ENCODE measurements at places on chromosomes 6 and 20.

DNA sequence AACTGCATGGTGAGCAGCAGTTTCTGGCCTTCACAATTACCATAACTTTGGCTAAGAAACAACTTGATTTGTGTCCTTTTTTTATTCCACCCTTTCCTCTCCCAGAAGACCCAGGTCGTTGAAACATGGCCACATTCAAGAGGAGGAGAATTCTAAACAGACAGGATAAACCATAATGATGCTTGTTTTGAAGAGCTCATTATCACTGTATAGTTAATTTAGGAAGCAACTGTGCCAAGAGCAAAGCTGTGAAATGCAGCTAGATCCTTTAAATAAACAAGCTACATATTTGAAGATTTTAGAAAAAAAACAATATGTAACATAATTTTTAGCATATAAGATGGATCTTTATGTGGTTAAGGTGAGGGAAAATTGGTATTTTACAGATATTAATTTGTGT lies 104.5 kb downstream of the KLHL32 start:
- DNase-seq: no peak

GRCh38 chr6:135004399-135004798 lies 50.2 kb downstream of the HBS1L start:
- DNase-seq: no peak

DNA sequence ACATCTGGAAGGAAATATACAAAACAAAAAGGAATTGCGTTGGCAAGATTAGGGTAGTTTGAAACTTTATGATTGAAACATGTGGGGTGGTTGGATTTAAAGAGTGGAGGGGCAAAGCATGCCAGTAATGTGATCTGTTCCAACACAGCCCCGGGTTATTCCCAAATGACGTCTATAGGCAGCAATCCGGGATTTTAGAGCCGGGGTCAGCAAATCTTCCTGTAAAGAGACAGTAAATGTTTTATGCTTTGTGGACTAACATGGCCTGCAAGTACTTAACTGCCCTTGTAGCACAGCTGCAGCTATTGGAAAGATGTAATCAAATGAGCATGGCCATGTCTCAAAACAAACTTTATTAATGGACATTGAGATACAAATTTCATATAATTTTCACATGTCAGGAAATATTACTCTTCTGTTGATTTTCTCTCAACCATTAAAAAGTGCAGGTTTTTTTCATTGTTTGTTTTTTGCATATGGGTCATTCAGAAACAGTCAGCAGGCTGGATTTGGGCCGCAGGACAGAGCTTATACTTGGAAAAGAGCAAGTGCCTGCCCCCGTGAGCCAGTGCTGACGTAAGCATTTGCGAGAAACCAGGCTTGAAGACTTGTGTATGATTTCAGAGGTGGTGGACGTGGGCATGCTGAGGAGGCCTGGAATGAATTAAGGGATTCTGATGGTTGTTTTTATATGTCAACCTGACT lies 136.5 kb downstream of the DOK5 start:
- DNase-seq: no peak

DNA sequence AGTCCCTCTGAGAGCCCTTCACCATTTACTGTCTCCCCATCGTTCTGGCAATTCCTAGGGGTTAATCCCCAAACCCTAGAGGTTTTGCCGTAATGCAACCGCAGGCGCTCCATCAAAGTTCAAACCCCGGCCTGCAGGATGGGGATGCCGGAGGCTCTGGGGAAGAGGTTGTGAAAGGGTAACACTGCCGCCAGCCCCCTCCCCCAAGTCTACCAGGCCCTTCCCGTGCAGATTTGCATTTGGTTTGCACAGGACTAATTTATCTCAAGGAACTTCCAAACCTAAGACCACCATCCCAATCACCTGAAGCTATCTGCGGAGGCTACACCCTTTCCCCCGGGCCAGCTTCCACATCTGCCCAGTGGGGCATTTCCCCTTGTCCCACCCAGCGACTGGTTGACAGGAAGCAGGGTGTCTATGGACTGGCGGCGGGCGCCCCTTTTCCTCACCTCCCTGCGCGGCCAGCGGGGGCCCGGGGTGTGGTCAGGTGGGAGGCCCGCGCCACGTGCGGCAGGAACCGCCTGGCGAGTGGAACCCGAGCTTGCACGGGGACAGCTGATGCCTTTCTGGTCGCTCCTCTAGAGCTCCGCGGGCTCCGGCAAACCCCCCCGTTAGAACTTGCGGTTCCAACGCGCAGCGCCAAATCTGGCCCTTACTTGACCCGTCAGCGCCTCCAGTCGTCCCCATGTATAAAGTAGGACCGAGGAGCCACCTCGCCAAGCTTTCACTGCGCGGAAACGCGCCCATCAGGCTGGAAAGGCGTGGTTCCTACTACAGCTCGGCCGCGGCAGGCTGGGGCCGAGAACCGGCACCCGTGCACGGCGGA lies 9.4 kb upstream of the SLC4A11 start:
- no peak for DNase-seq

DNA sequence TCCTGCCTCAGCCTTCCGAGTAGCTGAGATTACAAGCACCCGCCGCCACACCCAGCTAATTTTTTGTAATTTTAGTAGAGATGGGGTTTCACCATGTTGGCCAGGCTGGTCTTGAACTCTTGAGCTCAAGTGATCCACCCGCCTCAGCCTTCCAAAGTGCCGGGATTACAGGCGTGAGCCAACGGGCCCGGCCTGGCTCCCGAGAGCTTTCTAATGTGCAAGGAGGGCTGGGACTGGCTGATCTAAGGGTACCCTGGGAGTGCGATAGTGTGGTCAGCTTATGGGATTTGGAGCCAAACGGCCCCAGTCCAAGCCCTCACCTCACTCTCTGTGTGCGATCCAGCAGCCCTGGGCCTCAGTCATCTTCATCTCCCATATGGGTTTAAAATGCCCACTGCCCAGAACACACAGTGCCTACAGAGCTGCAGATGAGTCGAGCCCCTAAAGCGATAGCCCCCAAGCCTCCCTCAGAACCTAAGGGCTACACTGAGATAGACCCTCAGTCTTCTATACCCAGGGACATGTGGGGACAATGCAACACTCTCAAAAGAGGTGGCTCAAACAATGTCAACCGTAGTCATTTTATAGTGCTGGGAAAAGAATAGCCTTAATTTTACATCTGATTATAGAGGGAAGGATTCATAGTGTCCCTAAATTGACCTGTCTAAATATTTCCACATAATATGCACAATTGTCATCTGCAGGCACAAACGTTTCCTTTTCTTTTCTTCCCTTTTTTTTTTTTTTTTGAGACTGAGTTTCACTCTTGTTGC lies 50.1 kb downstream of the SSR1 start:
- no peak for DNase-seq

DNA sequence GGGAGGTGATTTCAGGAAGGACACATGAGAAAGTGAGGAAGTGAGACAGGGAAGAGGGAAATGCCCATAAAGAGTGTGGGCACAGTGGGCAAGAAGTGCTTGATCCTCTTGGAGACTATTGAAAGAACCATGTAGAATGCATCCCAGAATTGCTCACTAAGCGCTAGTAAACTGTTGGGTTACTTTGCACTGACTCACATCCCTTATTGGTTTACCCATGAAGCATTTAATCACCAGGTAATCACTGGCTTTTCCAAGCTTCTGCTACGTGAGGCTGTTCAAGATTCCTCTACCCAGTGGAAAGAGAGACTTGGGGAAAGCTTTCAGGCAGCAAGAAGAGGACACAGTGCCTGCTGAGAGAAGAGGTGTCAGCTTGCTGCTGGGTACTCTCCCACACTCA lies 410.0 kb upstream of the JAG1 start:
- no peak for DNase-seq

DNA sequence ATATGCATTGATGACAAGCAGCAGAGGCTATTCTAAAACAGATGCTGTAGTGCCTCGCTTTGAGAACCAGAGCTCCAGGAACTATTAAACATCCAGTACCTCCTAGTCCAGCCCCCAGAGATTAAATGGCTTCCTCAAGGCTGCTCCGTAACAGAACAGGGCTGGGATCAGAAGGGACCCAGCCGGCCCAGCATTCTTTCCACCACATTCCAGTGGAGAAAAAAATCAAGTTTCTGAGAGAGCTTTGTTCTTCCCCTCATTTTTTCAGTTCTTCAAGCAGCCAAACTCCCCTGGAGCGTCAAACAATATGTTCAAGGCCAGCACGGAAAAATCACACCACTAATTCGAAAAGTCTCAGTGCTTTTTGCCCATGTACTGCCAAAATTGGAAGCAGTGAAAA lies 5.8 kb upstream of the STMND1 start:
- no peak for DNase-seq

DNA sequence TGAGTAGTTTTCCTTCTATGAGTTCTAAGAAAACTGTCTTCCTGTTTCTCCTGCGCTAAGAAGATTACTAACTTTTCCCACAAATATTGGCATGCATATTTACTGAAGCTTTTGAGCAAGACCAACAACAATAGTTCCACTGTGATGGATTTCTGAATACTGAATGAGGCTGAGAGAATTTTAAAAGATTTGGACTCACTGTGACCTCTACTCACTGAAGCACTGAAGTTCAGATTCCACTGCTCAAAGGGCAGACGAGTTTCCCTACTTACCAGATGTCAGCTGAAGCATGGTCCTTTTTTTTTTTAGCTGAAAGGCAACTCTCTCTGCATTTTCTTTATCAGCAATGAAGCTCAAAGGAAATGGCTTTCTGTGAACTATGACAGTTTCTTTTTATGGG lies 718.5 kb downstream of the RFPL4B start:
- no peak for DNase-seq

DNA sequence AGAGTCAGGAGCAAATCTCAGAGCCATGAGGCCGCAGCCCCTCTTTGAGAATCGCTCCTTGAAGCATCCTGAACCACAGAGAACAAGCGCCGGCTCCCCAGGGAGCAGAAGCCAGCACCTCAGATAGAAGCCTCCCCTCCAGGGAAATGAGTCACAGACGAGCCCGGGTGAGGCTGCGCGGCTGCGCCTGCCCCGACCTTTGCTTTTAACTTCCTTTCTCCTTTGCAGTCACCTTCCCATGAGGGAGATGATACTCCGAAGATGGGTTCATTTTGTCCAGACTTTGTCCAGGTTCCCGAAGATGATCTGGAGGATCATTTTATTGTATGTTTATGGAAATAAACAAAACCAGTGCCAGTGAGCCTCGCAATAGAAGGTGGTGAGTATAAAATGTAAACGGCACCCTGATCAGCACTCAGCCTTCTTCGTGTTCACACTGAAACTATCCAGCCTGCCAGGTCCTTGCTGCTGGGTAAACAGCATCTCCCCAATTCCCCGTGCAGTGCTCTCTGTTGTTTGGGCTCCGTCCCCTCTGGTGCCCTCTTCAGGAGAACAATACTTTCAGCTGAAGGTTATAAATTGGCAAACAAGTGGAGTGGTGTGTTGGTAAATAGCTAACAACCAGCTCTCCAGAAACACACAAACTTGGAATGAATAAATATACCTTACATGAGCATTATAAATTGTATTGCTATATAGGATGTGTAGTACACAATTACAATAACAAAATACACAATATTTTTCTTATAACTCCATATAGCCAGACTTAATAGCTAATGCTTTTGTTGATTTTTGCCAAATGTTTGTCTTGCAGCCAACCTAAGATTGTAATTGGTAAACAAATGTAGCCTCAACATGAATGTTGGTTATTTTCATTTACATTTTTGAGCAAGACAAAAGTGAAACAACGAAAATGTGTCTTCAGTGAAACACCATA lies 41.4 kb upstream of the TMEM181 start:
- peak; percentile 67 for DNase-seq

GRCh38 chr6:87082160-87082721 lies 12.7 kb downstream of the CGA start:
- DNase-seq: no peak

GRCh38 chr6:132511831-132512220 lies 1.1 kb downstream of the STX7 start:
- no peak for DNase-seq

GRCh38 chr6:152129691-152130151 lies 322.2 kb downstream of the ESR1 start:
- no peak for DNase-seq

DNA sequence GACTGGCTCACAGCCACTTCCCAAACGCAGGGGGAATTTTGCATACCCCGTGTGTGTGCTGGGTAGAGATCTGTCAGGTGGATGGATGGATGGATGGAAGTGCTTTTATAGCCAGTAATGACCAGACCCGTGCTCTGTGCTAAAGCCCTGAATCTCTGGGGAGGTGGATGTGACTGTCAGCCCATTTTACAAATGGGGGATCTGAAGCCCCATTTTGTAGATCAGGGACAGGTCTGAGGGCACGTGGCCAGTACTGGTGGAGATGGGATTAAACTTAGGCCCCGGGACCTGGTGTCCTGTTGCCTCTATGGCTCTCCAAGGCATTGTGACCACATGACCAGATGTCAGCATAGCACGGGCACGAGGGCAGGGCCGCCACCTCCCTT lies 38.2 kb upstream of the ZBP1 start:
- DNase-seq: peak; percentile 3

DNA sequence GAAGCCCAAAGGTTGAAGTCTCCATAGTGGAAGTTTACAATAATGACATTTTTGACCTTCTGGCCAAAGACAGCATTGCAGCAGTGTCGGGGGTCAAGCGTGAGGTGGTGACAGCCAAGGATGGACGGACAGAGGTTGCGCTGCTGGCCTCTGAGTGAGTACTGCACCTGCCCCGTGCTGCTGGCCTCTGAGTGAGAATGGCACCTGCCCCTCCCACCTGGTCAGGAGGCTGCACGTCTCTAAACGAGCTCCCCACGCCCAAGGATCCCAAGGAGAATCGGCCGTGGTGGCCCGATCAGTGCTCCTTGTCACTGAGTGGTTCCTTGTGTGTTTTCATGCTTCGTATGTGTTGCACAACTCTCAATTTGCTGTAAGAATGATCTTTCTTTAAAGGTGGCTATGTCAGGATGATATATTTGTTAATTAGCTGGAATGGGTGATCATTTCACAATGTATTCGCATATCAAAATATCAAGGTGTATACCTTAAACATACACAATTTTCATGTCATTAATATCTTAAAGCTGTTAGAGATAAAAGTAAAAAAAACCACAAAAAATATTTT lies 40.4 kb downstream of the FRMD1 start:
- DNase-seq: no peak

DNA sequence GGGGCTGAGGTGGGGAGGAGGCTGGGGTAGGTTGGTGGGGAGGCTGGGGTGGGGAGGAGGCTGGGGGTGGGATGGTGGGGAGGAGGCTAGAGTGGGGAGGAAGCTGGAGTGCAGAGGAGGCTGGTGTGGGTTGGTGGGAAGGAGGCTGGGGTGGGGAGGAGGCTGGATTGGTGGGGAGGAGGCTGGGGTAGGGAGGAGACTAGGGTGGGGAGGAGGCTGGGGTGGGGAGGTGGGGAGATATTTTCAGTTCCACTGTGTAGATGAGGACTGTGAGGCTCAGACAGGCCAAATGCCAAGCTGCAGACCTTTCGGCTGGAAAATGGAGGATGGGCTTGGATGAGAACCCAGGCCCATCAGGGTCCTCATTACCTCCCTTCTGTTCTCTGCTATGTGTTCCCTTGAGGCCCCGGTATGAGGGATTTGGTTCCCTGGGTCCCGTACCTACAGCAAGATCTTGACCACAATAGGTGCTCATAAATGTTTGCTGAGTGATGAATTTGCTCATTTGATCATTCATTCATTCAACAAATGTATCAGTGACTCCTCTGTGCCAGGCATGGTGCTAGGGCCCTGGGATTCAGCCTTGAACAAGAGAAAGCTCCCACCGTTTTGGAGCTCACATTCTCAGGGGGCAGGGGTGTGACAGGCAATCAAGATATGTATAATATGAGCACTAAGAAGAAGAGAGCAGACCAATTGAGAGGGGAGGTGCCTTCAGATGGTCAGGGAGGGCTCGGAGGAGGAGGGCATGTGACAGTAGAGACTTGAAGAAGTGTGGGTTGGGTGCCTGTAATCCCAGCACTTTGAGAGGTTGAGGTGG lies 36.1 kb upstream of the NOL4L start:
- no peak for DNase-seq

Measured in head of caudate nucleus (tissue), 42 donors.